HCT116 (cell line): ENCODE measurements at places on chromosomes 6 and 20. TPM values are rescaled to one million over a fixed set of nuclear protein-coding genes. Genes with fewer than 3 reads are reported as not detected.

- no peak overlapping the region for H3K4me3 ChIP-seq
- DNase-seq, result no peak
- H3K36me3 ChIP-seq, result no peaks in the 10 kb centered on the region
- no peaks in the 10 kb centered on the region for H3K27me3 ChIP-seq
- H3K27ac ChIP-seq, result no peak overlapping the region
These were observed 1503.2 kb downstream of the HACE1 start for GRCh38 chr6:103356531-103356930.

- no peak overlapping the region for H3K27ac ChIP-seq
- H3K27me3 ChIP-seq, result no peaks in the 10 kb centered on the region
- no peaks in the 10 kb centered on the region for H3K4me1 ChIP-seq
- DNase-seq, result no peak
- H3K36me3 ChIP-seq, result no peaks in the 10 kb centered on the region
These were observed 24.4 kb downstream of the HCRTR2 start for GRCh38 chr6:55198715-55199114.

DNA sequence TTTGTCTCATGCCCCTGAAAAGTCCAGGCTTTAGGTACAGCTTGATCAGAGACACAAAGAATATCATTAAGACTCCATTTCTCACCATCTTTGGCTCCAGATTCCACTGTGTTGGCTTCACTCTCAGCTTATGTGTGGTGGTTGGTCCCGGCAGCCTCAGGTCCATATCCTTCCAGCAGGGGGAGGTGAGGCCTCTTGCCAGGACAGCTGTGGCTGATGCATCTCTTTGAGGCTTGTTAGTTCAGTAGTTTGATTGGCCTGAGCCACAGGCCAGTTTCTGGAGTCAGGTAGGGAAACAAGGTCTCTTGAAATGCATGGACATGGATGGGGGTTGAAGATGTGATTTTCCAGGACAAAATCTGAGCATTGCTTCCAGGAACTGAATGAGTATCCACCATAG, 62.4 kb downstream of the JAG1 start:
- H3K4me1 ChIP-seq, result no peaks in the 10 kb centered on the region
- no peaks in the 10 kb centered on the region for H3K27me3 ChIP-seq
- no peak for DNase-seq
- H3K4me3 ChIP-seq, result no peak overlapping the region
- no peaks in the 10 kb centered on the region for H3K36me3 ChIP-seq

- H3K27me3 ChIP-seq, result no peaks in the 10 kb centered on the region
- no peaks in the 10 kb centered on the region for H3K36me3 ChIP-seq
- H3K4me1 ChIP-seq, result no peaks in the 10 kb centered on the region
- no peak overlapping the region for H3K4me3 ChIP-seq
- H3K27ac ChIP-seq, result no peak overlapping the region
- no peak for DNase-seq
These were observed 40.3 kb upstream of the PPP1R3G start for GRCh38 chr6:5044866-5045265.

- no peaks in the 10 kb centered on the region for H3K27me3 ChIP-seq
- no peak for DNase-seq
- no peak overlapping the region for H3K4me3 ChIP-seq
- no peaks in the 10 kb centered on the region for H3K4me1 ChIP-seq
- no peaks in the 10 kb centered on the region for H3K36me3 ChIP-seq
- H3K27ac ChIP-seq, result no peak overlapping the region
These were observed 573.8 kb upstream of the AGPAT4 start for GRCh38 chr6:161847628-161848027.

The POLR3F gene
- 11.4 TPM for total RNA-seq

The C6orf132 gene
- 18.9 TPM for total RNA-seq

- H3K36me3 ChIP-seq, result peaks cover 43% of the 10 kb centered on the region
- DNase-seq, result no peak
- H3K27ac ChIP-seq, result no peak overlapping the region
- H3K27me3 ChIP-seq, result no peaks in the 10 kb centered on the region
These were observed 103.4 kb downstream of the MAP3K4 start for GRCh38 chr6:161094955-161095354.

The CALHM5 gene
- total RNA-seq, result 0.05 TPM

DNA sequence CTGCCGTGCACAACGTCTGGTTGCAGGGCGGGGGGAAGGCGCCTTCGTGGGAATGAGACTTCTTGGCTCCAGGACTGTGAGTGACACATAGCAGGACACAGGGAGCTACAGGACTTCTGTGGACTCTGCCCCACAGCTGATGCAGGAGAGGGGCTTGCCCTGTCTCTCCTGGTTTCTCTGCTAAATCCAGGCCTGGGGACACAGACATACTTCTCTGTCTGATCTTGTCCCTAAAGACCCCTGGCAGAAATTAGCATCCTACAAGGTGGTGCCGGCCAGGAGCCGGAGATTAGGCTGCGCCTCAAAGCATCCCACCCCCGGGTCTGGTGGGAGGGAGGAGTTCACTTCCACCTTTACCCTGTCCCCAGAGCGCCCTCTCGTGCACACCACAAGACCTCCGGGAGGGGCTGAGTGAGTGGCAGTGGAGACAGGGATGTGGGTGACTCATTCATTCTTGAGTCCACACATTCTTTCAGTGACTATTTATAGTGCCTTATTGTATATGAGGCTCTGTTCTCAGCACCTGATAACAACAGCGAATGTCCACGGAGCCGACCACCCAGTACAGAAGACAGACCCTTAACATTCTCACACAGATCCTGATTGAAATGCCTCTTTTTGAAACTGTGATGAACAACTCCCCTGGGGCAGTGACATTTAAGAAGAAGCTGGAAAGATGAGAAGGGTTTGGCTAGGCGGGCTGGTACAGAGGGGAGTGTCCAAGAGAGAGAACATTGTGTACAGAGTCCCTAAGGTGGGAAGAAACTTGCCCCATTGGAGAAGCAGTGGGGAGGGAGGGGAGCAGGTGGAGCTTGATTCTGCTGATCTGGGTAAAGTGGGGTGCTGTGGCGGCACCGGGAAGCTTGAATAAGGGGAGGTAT, 39.0 kb downstream of the GMPR start:
- H3K27ac ChIP-seq, result peak overlapping the region; percentile 74
- H3K27me3 ChIP-seq, result no peaks in the 10 kb centered on the region
- H3K4me3 ChIP-seq, result peak overlapping the region; percentile 50
- DNase-seq, result peak; percentile 83

The FOXC1 gene
- total RNA-seq, result 40.7 TPM

DNA sequence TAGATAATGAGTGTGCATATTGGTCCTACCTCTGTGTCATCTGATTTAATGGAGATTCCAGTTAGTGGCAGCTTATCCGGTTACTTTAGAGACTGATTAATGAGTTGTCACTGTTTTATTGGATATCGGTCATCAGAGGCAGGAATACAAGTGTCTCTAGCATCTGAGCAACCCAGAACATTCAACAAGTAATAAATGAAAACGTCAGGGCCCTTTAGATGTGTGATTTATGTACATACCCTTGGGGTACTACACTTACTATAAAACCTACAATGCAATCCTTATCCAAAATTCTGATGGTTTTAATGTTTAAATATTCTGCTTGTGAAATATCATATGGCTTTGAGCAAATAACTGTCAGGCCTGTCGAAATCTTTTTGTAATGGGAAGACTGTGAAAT, 1117.9 kb upstream of the FLRT3 start:
- H3K36me3 ChIP-seq, result no peaks in the 10 kb centered on the region
- no peak for DNase-seq
- H3K4me3 ChIP-seq, result no peak overlapping the region
- H3K27me3 ChIP-seq, result no peaks in the 10 kb centered on the region

DNA sequence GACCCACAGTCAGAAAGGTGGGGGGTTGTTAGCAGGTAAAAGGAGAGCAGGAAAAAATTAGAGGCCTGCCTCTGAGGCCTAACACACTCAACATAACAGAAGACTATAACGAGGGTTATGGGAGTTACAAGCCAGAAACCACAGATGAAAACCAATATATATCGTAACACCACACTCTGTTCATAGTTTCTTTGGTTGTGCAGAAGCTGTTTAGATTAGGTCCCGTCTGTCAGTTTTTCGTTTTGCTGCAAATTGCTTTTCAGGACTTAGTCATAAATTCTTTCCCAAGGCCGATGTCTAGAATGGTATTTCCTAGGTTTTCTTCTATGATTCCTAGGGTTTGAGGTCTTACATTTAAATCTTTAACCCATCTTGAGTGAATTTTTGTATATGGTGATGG, 3.7 kb upstream of the MAP3K5 start:
- no peaks in the 10 kb centered on the region for H3K36me3 ChIP-seq
- DNase-seq, result no peak
- peaks cover 4% of the 10 kb centered on the region; the same call in 1 of the 2 replicates for H3K4me1 ChIP-seq
- no peak overlapping the region for H3K27ac ChIP-seq

GRCh38 chr6:74060354-74060753, 364.4 kb downstream of the CD109 start:
- H3K36me3 ChIP-seq, result no peaks in the 10 kb centered on the region
- H3K4me1 ChIP-seq, result no peaks in the 10 kb centered on the region
- no peak overlapping the region for H3K4me3 ChIP-seq
- H3K27ac ChIP-seq, result no peak overlapping the region
- H3K27me3 ChIP-seq, result no peaks in the 10 kb centered on the region

DNA sequence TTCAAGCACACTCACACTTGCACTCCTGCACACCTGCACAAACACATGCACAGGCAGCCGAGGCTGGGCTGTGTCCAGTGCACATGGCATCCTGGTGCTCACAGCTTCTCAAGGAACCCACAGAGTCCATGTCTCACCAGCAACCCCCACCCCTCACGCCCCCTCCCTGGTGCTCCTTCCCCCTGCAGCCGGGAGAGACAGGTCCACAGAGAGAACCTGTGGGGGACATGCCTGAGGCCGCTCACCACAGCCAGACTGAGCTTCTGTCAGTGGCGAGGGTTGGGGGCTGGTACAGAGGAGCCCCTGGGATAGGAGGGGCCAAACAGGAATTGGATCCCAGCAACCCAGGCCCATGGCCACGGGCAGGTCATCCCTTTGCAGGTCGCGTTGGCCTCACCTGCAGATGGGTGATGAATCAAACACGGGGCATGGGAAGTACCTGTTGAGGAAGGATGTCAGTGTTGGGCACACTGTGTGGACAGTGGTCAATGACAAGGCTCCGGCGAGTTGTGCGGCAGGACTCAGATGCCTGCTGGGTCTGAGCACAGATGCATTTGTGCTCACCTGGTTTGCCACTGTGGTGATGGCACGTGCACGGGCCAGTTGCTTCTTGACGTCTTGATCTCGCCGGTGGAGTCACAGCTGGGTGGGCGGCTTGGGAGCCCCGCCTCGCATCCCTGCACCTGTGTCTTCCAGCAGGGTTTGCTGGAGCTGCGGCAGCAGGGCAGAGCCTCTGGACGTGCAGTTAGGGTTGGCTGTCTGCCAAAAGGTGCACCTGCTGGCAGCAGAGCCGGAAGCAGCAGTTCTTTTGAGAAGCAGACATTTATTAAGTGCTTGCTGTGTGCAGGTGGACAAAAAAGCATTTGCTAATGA, 113.0 kb downstream of the ERMARD start:
- no peaks in the 10 kb centered on the region for H3K36me3 ChIP-seq
- DNase-seq, result no peak
- no peaks in the 10 kb centered on the region for H3K27me3 ChIP-seq

GRCh38 chr6:113968472-113968871, 2.5 kb downstream of the HDAC2 start:
- peaks cover 24% of the 10 kb centered on the region for H3K4me1 ChIP-seq
- no peak for DNase-seq
- H3K27ac ChIP-seq, result no peak overlapping the region
- H3K36me3 ChIP-seq, result no peaks in the 10 kb centered on the region
- H3K27me3 ChIP-seq, result no peaks in the 10 kb centered on the region

DNA sequence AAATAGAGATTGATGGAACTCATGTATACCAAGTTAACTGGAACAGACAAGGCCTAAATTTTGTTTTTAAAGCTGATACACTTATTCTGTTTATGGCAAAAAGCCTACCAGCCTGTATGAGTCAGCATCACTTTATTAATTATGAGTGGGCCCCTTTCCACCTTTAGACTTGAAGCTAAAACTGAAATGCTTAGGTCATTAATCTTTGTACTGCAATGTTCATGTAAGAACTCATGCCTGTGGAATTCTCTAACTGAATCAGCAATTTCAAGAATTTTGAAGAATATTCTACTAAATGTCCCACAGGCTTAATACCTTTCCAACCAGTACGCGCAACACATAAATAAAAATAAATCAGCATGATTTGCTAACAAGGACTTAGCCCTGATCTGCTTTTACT, 140.2 kb upstream of the PHACTR1 start:
- H3K27ac ChIP-seq, result no peak overlapping the region
- no peak overlapping the region for H3K4me3 ChIP-seq
- DNase-seq, result no peak
- H3K36me3 ChIP-seq, result no peaks in the 10 kb centered on the region
- H3K4me1 ChIP-seq, result peaks cover 18% of the 10 kb centered on the region
- H3K27me3 ChIP-seq, result no peaks in the 10 kb centered on the region

The SIRPD gene
- total RNA-seq, result not detected

DNA sequence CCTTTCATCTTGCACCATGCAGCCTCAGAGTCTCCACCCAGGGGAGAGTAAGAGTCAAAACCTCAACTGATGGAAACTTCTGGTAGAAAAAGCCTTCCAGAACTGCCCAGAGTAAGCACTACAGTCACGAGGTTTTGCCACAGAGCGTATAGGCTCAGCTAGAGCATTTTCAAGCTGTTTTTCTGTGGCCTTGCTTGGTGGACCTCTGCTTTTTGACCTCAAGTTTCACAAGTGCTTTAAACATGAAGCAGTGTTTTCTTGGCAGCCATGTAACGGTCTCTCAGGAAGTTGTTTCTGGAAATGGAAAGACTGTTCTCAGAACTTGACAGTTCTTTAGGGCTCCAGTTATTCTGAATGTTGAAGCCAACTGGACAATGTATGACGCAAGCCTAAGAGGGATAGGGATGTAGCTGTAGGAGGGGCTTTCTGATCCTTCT, 146.5 kb downstream of the ZDHHC14 start:
- H3K4me1 ChIP-seq, result peaks cover 11% of the 10 kb centered on the region; the same call in 1 of the 2 replicates
- no peaks in the 10 kb centered on the region for H3K27me3 ChIP-seq
- no peak overlapping the region for H3K4me3 ChIP-seq
- DNase-seq, result no peak
- no peaks in the 10 kb centered on the region for H3K36me3 ChIP-seq

The RAB22A gene
- 9.9 TPM for total RNA-seq

- H3K4me1 ChIP-seq, result peaks cover 86% of the 10 kb centered on the region
- H3K4me3 ChIP-seq, result no peak overlapping the region
- H3K36me3 ChIP-seq, result peaks cover 6% of the 10 kb centered on the region; the same call in 1 of the 2 replicates
- H3K27me3 ChIP-seq, result no peaks in the 10 kb centered on the region
- H3K27ac ChIP-seq, result peak overlapping the region; percentile 99
These were observed 68.6 kb downstream of the ARHGAP18 start for GRCh38 chr6:129641344-129641743.

The SDC4 gene
- 100 TPM for total RNA-seq

The APOBEC2 gene
- not detected for total RNA-seq

The HSD17B8 gene
- 22.0 TPM for total RNA-seq

The SH3BGRL2 gene
- total RNA-seq, result 5.2 TPM
